ENCODE measurements at places on chromosomes 5 and 9.

GRCh38 chr5:83044926-83045325 lies 32.3 kb downstream of the TMEM167A start:
- no peak for DNase-seq

- no peak for DNase-seq
These were observed 54.3 kb upstream of the PTPDC1 start for GRCh38 chr9:94029932-94030317.

DNA sequence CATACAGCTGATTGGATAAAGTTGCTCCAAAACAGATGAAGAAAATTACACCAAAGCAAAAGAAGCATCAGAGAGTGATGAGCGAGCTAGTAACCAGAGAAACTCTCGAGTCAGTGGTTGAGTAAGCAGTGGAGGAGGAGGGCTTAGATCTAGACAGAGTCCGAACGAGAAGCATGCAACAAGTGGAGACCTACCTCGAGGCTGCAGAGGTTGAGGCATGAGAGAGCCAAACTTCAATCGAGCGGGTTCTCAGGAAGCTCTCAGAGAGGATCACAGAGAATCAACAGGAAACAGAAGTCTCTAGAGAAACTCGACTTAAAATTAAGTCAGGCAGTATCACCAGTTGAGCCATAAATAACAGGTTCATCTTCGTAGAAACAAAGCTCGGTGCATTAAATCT lies 6.1 kb downstream of the RUSC2 start:
- no peak for DNase-seq

DNA sequence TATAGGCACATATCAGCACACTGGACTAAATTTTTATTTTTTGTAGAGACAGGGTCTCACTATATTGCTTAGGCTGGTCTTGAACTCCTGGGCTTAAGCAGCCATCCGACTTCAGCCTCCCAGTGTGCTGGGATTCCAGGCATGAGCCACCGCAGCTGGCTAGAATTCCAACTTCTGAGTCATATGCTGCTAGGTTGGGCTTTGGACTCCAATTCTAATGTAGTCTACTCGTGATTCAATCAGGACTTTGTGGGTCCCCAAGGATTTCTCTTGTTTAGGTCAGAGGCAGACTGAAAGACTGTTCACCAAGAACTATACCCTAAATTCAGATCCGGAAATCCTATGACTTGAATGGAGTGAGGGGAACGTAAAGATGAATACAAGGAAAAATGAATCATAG lies 68.2 kb upstream of the CHD1 start:
- no peak for DNase-seq

GRCh38 chr5:107634981-107635848 lies 35.5 kb downstream of the EFNA5 start:
- DNase-seq = peak; percentile 57

GRCh38 chr5:16557477-16557876 lies 59.3 kb downstream of the RETREG1 start:
- DNase-seq = no peak

All from NCI-H2227 treated with DMSO at 0.1 percent for 48 hours (cell line).